ENCODE measurements at places on chromosomes 5 and 9. TPM values are rescaled to one million over a fixed set of nuclear protein-coding genes. Genes with fewer than 3 reads are reported as not detected.

- no peak overlapping the region for H3K27ac ChIP-seq
- no peak for DNase-seq
- H3K27me3 ChIP-seq, result no peaks in the 10 kb centered on the region
- no peaks in the 10 kb centered on the region for H3K36me3 ChIP-seq
Measured at GRCh38 chr9:126404459-126404858, 77.8 kb downstream of the MVB12B start.

GRCh38 chr9:38160613-38161215, 91.7 kb upstream of the SHB start:
- H3K27ac ChIP-seq, result no peak overlapping the region
- H3K27me3 ChIP-seq, result no peaks in the 10 kb centered on the region
- H3K4me3 ChIP-seq, result no peak overlapping the region
- H3K36me3 ChIP-seq, result no peaks in the 10 kb centered on the region
- peak; percentile 75 for DNase-seq

Gene TMED9
- total RNA-seq, result 240 TPM

- H3K4me3 ChIP-seq, result no peak overlapping the region
- H3K4me1 ChIP-seq, result peaks cover 8% of the 10 kb centered on the region
- H3K27me3 ChIP-seq, result no peaks in the 10 kb centered on the region
- H3K27ac ChIP-seq, result no peak overlapping the region
Measured at GRCh38 chr9:127112735-127113161, 9.7 kb downstream of the ANGPTL2 start.

GRCh38 chr5:78751872-78752271, 103.3 kb upstream of the LHFPL2 start:
- DNase-seq, result no peak
- peaks cover 12% of the 10 kb centered on the region for H3K4me1 ChIP-seq
- H3K4me3 ChIP-seq, result no peak overlapping the region
- no peak overlapping the region for H3K27ac ChIP-seq
- no peaks in the 10 kb centered on the region for H3K36me3 ChIP-seq

- H3K36me3 ChIP-seq, result no peaks in the 10 kb centered on the region
- H3K4me3 ChIP-seq, result no peak overlapping the region
- no peak overlapping the region for H3K27ac ChIP-seq
- DNase-seq, result no peak
- no peaks in the 10 kb centered on the region for H3K4me1 ChIP-seq
Measured at GRCh38 chr9:81377921-81378320, 311.4 kb downstream of the TLE1 start.

Data from Caco-2 (cell line).